ENCODE measurements at places on chromosomes 3 and 15. TPM values are rescaled to one million over a fixed set of nuclear protein-coding genes. Genes with fewer than 3 reads are reported as not detected.
A peak's percentile ranks its signal among the peaks of the same experiment; 100 is the strongest.

DUOXA2 gene
- not detected for total RNA-seq

DNA sequence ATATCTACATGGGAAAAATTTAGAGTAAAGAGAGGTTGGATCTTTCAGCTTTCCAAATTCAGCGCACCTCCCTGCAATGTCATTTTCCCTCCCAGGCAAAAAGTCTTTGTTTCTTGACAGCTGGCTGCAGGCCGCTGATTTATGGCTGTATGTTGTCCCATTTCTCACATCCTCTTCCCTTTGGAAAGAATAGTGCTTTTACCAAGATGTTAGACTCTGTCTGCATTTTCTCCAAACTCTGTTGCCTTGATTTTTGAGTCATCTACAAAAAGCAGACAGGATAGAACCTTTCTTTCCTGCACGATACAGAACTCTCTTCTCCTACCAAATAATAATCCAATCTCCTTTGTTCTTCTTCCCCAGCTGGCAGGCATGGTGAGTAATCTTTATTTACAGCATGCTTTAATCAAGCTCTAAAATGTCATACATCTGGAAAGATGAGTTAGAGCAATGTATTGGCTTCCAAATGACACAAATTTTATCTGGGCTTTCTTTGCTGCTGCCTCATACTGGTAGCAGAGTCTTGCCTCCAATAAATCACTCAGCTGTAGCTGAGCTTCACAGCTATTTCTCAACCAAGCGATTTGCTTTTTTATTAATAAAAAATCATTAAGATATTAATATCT, 101.9 kb downstream of the PIK3R4 start:
- no peak for DNase-seq

IL16 gene
- not detected for total RNA-seq

DNA sequence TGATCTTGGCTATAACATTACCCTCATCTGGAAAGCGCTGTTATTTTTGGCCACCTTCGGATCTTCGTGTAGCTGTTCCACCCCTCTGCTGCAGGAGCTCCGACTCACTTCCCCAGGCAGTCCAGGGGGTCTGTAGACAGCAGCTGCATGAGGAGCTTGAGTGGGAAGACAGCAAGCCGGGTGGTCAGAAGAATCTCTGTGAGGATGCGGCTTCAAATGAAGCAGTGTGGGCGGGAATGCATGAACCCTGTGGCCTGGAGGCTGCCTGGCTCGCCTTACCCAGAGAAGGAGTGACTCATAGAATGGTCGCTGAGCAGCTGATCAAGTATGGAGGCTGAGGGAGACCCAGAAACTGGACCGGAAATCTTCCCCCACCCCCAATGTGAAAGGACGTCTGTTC, 45.2 kb upstream of the NR2F2 start:
- DNase-seq = peak; percentile 99
